ENCODE measurements at places on chromosomes 7 and 10.

GRCh38 chr7:133070562-133070961, 11.3 kb downstream of the CHCHD3 start:
- DNase-seq, result no peak

GRCh38 chr7:7921830-7922229, 46.8 kb upstream of the GLCCI1 start:
- no peak for DNase-seq

DNA sequence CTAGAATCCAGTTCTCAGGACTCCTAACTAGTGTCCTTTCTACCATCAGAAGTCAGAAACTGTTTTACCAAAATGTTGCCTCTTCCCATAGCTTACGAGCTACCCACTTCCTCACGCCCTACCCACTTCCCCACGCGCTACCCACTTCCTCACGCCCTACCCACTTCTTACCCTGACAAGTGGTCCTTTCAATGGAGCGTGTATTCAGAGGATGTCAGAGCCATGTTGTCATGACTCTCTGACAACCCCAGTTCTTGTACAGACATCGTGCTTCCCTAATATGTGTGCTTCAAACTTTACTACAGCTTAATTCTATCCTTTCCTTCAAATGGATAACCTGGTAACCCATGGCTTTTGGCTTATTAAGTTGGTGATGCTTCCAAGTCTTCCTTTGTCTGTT, 84.8 kb upstream of the PHF14 start:
- no peak for DNase-seq

DNA sequence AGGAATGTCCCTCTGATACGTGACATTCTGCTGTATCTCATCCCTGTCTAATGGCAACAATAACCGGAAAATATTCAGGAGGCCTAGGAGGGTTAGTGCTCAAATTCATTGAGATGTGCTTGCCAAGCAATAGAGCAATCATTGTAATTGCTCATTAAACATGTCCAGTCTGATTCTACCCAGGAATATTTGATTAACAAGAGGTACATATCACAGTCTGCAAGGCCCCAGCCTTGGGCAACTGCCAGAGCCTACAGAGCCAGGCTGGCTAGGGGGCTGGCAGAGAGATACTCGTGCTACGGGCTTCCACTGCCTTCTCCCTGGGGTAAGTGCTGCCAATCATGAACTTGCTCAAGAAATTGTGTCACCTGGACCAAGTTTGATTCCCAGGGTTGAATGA, 99.1 kb downstream of the ALOX5 start:
- DNase-seq, result no peak

- DNase-seq, result no peak
These were observed 366.2 kb downstream of the PCDH15 start for GRCh38 chr10:54434782-54435181.

- DNase-seq, result no peak
These were observed 165.4 kb downstream of the JAZF1 start for GRCh38 chr7:28015169-28015568.

GRCh38 chr10:120552262-120552661, 95.2 kb downstream of the PLPP4 start:
- no peak for DNase-seq

GRCh38 chr10:79113827-79114226, 45.1 kb downstream of the ZMIZ1 start:
- no peak for DNase-seq

DNA sequence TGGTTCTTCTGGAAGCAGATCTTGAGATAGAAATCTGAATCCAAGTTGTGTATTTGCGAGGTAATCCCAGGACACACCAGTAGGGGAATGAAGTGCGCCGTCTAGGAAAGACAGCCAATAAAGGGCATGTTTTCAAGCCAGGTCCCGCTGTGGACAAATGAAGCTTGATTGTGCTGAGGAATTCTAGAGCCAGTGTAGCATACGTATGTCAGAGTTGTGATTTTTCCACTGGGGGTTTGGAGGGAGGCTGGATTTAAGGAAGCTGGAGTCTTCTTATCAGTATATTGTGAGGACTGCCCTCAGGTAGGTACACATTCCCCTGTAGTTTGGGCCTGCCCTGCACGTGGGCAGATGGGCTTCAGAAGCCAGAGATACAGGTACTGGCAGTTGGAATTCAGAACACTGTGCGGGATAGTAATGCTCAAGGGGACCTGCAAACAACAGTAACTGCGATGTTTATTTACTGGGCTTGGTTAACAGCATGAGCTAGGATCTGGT, 50.9 kb downstream of the GALNT11 start:
- DNase-seq, result peak; percentile 6

DNA sequence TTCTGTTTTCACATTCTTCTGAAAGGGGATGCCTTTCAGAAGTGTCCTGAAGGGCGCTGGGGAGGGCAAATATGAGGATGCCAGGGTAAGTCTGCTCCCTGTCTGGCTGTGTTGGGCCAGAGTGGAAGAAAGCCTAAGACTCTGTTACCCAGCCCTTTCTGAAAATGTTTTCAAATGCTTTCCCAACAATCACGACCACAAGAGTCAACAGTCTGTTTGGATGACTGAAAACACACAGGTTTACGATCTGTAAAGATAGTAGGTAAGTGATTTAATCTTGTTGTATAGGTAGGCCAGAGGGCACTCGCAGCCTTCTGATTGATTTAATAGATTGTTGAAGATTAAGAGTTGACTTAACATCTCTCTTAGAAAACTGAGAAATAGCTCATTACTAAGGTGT, 13.2 kb downstream of the SGPL1 start:
- no peak for DNase-seq

DNA sequence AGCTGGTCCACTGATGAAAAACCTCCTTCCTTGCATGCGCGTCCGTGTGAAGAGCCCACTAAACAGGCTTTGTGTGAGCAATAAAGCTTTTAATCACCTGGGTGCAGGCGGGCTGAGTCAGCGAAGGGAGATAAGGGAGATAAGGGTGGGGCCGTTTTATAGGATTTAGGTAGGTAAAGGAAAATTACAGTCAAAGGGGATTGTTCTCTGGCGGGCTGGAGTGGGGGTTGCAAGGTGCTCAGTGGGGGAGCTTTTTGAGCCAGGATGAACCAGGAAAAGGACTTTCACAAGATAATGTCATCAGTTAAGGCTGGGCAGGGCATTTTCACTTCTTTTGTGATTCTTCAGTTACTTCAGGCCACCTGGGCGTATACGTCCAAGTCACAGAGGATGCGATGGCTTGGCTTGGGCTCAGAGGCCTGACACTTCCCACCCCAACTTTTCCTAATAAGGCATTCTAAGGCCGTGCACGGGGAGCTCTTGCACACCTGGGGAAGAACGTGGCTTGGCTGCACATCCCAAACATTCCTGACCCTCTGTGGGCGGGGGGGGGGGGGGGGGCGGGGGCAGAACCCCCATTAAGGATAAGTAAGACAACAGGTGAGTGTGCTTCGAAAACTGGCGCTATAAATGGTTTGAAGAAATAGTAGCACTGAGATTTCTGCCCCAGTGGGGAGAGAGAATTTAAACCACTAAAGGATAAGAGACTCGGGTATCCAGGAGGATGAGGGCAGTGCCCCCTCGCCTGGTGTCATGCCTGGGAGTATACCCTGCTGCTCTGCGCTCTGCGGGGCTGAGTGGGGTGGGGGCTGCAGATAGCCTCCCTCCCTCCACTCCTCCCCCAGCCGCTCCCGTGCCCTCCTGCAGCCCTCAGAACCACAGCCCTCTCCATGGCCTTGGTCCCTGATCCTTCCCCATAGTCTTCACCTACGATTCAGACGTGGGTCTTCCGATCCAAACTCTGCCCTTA, 217.6 kb downstream of the MLLT10 start:
- DNase-seq, result no peak

GRCh38 chr7:67311901-67312300, 315.3 kb downstream of the TYW1 start:
- DNase-seq, result no peak

GRCh38 chr10:111098679-111099437, 22.0 kb downstream of the ADRA2A start:
- DNase-seq, result no peak

- DNase-seq, result no peak
These were observed 65.6 kb downstream of the ZNF503 start for GRCh38 chr10:75335983-75336382.

GRCh38 chr7:101450064-101450463, 87.4 kb downstream of the COL26A1 start:
- no peak for DNase-seq

GRCh38 chr7:64633401-64633800, 32.5 kb upstream of the ZNF107 start:
- no peak for DNase-seq

DNA sequence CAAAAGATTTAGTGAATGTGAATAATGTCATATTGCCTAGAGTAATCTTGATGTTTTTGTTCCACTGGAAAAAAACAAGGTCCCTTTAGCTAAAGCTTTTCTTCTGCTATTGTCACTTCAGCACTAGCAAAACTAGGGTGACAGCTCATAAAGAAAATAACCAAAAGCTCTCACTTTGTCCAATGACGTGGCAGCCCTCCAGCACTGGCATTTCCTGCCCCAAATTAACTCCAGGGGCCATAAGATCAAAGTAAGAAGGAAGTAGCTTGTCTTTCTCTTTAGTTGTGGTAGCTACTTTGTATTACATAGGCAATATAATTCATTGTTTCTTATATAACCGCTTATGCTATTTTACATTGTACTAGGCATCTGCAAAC, 47.3 kb downstream of the LRRN3 start:
- peak; percentile 77 for DNase-seq

DNA sequence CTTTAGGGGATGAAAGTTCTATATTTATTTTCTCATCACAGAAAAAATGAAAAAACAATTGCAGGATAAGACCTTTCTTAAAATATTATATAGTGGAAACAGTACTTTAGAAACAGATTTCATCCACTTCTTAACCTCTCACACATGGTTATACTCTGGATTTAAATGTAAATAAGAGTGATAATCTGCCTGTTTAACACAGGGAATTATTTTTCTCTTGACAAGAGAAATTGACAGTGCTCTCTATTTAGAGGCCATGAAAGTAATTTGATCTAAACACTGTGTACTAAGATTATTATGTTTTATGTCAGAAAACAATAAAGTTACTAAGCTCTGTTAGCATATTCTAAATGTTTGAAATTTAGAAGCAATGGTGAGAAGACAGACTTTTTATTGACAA, 88.4 kb downstream of the PHF14 start:
- no peak for DNase-seq

DNA sequence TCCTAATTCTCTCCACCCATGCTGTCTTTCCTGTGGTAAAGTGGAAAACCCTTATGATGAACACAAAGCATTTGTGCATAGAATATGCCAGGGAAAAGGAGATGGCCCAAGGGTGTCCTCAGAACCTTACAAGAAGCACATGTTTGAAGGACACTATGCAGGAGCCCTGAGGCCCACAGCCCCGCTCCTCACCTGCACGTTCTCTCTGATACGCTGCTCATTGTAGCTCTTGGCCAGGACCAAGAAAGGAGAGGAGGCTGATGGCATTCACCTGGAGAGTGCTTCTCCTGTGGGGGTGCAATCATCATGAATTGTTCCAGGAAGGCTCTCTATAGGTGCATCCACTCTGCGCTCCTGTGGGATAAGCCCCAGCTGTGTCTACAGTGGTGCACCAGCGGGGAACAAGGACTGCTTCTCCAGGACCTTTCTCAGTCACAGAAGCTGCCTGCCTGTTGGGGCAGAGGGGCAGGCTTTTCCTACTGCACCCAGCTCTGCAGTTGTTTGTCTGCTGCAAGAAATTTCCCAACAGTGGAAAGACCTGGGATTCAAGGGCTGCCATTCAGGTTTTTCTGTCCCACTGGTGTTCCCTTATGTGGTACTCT, 19.9 kb downstream of the AKR1C2 start:
- no peak for DNase-seq

GRCh38 chr7:9870674-9871073, 1103.0 kb upstream of the PHF14 start:
- DNase-seq, result no peak

DNA sequence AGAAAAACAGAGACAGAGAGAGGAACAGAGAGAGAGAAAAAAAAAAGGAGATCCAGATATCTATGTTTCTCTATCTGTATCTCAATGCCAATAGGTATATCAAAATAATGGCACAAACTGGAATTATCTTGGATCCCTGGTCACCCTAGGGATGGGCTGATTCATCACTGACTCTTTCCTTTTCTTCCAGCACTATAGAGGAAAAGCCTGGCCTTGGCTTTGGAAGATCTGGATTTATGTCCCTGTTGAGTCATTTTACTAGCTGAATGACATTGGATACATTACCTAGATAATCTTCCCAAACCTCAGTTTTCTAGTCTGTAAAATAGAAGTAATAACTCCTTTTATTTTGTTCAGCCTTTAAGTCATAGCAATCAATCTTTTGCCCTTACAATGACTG, 152.8 kb upstream of the GDF10 start:
- DNase-seq, result no peak

DNA sequence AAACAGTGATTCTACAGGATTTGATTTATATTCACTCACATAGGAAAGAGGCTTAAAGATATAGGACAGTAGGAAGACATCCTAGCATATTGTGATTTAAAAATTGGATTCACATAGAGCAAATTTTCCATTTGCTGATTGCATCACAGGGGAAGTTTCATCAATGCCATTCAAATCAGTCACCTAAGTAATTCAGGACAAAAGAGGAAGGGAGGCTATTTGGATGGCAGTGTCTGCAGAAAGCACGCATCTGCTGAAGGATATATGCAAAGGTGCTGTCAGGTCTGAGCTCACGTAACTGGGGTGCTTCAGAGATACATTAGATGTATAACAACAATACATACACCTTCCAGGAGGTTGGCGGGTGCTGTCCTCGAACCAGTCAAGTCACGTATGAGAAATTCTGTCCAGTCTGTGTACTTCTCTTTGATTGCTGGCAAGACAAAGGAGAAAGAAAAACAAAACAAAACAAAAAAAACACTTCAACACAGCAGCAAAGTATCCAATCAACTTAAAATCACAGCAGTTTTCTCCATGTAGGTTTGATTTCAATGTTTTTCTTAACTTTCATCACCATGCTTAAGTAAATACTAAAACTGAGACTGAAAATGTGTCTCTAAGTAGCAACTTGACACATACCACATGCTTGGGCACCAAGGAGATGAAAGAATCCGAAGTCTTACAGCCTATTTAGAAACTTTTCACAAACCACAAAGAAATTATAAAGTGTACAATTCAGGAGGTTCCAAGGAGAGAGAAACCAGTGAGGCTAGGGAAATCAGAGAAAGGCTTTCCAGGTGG, 125.1 kb downstream of the SFMBT2 start:
- DNase-seq, result no peak

GRCh38 chr10:27388761-27389399, 115.2 kb upstream of the RAB18 start:
- no peak for DNase-seq

- DNase-seq, result no peak
These were observed 12.6 kb downstream of the SCD start for GRCh38 chr10:100359529-100360150.

DNA sequence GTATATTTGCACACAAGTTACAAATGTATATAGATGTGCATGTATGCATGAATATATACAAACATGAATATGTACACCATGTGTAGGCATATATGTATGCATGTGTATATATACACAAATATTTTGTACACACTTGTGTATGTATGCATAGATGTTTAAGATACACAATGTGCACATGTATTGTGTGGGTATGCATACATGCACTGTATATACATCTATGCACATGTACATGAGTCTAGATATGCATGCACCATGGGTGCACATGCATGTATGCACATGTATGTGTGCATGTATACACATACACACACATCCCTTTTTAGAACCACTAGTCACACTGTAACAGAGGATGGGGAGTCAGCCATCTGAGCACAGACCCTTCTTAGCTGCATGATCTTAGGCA, 249.4 kb downstream of the COBL start:
- DNase-seq, result no peak
